Effector memory CD4-positive, alpha-beta T cell (primary cell): ENCODE measurements at places on chromosomes 2 and 18.

GRCh38 chr2:5764041-5764440 lies 71.9 kb downstream of the SOX11 start:
- no peak for DNase-seq

DNA sequence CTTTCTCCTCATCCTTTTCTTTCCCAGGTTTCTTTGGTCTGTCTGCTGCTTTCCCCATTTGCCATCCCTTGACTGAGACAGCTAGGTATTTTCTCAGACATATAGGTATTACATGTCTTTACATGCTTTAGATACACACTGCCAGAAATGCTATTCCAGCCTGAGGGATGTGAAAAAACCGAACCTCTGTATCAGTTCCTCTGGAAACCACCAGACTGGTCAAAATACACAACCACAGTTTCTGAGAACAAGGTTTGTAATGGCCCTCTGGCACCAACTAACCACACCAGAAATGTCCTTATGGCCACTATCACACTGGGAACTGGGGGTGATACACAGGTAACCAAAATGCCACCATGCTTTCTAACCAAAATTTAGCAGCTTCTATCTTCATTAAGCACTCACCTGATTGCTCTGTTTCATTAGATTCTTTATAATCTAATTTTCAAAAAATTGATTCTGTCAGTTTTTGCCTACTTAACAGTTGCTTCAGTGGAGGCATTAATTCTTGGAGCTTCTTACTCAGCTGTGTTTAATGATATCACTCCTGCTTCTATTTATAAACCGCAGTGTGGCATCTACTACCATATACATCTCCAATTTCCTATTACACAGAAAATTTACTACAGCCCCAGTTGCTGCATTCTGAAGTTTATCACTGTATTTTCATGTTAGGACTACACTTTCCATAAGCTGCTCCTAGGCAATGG lies 243.5 kb downstream of the WDPCP start:
- no peak for DNase-seq

DNA sequence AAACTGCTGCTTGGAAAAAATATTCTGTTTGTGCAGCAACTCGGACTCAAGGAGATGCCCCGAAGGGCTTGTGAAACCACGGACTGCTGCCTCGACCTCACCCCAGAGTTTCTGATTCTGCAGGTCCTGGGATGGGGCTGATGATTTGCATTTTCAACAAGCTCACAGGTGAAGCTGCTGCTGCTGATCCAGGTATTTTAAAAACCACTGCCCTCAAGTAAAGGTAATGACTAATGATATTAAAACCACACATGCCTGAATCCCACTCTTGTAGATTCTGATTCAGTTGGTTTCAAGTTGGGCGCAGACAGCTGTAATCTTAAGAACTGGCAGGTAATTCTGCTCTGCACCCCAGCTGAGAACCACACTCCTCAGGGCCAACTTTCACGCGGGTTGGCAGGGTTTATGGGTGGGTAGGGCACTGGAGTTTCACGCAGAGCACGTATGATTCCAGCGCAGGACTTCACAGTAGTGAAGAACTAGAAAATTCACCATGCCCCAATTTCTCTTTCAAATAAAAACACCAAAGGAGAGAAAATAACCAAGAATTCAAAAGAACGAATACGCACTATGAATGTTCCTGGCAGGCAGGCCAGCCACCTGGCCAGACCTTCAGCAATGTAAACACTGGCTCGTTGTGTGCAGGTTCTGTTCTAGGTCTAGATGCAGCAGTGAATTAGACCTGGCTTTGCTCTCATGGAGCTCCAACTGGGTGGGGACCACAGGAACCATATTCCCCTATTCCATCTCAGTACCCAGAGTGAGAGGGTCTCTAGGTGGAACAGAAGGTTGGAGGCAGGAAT lies 74.6 kb upstream of the ZFP36L2 start:
- no peak for DNase-seq

DNA sequence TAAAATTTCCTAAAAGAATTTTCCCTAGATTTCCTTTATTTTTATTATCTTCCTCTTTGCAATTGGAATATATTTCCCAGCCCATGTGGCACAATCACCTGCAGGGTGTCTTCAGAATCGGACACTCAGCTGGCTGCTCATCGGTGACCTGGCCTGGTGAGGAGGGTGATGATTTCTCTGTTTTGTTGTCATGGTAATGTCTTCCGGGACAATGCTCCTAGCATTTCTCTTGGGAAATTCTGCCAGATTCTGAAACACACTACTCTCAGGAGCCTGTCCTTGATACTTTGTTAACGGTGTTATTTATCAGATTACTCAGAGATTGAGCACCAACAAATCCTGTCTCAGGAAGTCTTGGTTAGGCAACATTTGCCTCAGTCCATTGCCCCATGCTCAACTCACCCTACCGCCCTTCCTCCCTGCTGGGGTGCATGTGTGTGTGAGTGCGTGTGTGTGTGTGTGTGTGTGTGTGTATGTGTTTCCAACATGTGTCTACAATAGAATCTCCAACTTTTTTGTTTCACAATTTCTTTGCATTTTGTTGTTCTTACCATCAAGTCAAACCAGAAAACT lies 70.3 kb downstream of the MYT1L start:
- DNase-seq: no peak

GRCh38 chr2:9021563-9022211 lies 18.2 kb upstream of the MBOAT2 start:
- DNase-seq: no peak
